Activated CD8-positive, alpha-beta memory T cell treated with anti-CD3 and anti-CD28 coated beads, Interleukin-2, amount 10 ng/mL, durations not matched to agents 7 days and 5 days (primary cell): ENCODE measurements at places on chromosomes 5 and 9. TPM values are rescaled to one million over a fixed set of nuclear protein-coding genes. Genes with fewer than 3 reads are reported as not detected.

Gene PRR16
- total RNA-seq: not detected

Gene PARP8
- total RNA-seq: 128 TPM

- H3K27me3 ChIP-seq: no peaks in the 10 kb centered on the region
- no peak overlapping the region for H3K4me3 ChIP-seq
- H3K4me1 ChIP-seq: no peaks in the 10 kb centered on the region
- H3K36me3 ChIP-seq: no peaks in the 10 kb centered on the region
These were observed 3.1 kb downstream of the QRFP start for GRCh38 chr9:130893341-130894101.

GRCh38 chr9:18429070-18429469 lies 44.9 kb upstream of the ADAMTSL1 start:
- no peaks in the 10 kb centered on the region for H3K4me1 ChIP-seq
- H3K4me3 ChIP-seq: no peak overlapping the region
- DNase-seq: no peak
- no peak overlapping the region for H3K27ac ChIP-seq

GRCh38 chr9:38154501-38155421 lies 85.7 kb upstream of the SHB start:
- H3K4me1 ChIP-seq: no peaks in the 10 kb centered on the region
- no peak for DNase-seq
- H3K27me3 ChIP-seq: peaks cover 8% of the 10 kb centered on the region
- no peak overlapping the region for H3K4me3 ChIP-seq
- no peak overlapping the region for H3K27ac ChIP-seq

Gene PURA
- 15.4 TPM for total RNA-seq

DNA sequence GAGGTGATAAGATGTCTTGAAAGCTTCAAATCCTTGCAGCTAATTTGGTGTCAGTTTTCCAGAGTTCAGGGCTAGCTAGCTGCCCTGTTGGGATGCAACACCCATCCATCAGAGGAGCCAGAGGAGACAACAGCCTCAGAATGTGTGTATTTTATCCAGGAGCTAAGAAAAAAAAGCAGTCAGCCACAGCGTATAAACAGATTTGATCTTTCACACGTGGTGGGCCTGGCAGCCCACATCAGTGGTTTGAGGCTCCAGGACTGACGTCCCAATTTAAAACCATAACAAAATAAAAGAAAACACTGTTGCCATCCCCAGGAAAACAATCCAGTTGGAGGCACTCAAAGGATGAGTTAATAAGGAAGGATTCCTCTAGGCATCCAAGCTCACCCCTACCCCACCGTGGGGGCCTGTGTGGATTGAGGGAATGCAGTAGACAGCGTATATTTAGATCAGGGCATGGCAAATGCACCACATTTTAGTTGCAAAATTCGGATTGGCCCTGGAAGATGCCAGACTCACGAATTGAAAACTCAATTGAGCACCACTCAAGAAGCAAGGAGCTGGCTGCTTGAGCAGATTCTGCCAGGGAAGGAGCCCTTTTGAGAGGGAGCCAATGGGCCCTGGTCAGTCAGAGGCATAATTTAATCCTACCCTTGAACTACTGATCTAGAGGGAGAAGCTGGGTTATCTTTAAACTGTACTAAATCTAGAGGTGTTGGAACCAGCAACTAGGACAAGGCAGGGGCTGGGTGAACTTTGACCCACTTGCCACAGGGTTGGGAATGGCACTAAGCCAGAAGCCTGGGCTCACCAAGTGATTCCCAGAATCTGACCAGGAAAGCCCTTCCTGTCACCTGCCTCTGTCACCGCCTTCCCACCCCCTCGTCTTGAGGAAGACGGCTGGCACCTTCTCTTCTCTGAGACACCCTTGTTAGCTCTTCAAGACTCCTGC lies 17.5 kb downstream of the ADRA1B start:
- no peak overlapping the region for H3K27ac ChIP-seq
- no peak overlapping the region for H3K4me3 ChIP-seq
- H3K36me3 ChIP-seq: no peaks in the 10 kb centered on the region
- peaks cover 10% of the 10 kb centered on the region for H3K4me1 ChIP-seq

Gene C8G
- total RNA-seq: 1.7 TPM

DNA sequence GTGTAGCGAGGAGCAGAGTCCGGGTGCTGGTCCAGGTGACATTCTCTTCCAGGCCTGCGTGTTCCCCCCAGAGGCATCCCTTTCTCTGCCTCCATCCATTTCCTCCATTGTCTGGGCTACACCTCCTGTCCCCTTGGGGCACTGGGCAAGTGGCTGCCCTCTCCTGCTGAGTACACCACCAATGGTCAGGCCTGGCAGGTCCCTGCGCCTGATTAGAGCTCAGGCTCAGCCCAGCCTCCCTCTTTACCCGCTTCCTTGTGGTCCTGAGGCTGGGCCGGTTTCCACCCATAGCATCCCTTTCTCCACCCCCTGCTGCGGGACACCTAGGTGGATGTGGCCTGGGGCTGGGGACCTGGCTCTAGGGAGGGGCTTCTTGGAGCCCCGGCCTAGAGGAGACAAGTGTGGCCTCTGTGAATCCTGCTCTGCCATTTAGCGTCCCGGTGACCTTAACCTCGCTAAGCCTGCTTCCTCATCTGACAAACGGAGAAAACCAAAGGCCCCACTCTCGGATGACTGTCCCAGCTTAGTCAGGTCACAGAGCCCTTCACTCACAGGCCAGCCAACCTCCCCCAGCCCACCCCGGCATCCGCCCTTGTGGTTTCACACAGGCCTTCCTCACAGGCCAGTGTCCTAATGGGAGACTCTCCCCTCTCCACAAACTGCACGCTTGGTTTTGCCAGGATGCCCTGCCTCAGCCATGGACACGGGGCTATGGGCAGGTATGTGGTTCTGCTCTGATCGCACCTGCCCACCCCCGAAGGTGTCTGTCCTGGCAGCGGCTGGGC lies 12.9 kb downstream of the DOLPP1 start:
- H3K4me1 ChIP-seq: no peaks in the 10 kb centered on the region
- no peak overlapping the region for H3K27ac ChIP-seq
- DNase-seq: no peak

DNA sequence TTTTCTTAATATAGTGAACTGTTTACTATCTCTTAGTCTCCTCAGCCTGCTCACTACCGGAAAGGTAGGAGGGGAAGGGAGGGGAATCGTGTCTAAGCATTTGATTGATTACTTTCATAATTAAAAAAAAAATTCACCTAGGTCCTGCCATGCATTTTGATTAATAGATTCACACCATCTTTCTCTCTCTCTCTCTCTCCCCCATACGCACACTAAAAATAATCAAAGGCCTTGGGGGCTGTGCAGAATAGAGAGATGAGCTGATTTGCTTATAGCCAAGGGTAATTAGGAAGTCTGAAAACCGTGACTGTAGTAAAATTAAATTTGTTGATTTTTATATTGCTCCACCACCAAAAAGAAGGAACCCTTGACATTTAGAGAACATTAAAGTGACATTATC lies 49.6 kb downstream of the CD180 start:
- no peak overlapping the region for H3K27ac ChIP-seq
- no peak for DNase-seq
- no peaks in the 10 kb centered on the region for H3K27me3 ChIP-seq
- no peak overlapping the region for H3K4me3 ChIP-seq
- peaks cover 29% of the 10 kb centered on the region for H3K36me3 ChIP-seq
- H3K4me1 ChIP-seq: peaks cover 11% of the 10 kb centered on the region

- H3K27me3 ChIP-seq: no peaks in the 10 kb centered on the region
- H3K27ac ChIP-seq: no peak overlapping the region
- no peaks in the 10 kb centered on the region for H3K36me3 ChIP-seq
These were observed 839 bp downstream of the GABRG2 start for GRCh38 chr5:162068412-162068811.

- DNase-seq: no peak
- H3K27me3 ChIP-seq: no peaks in the 10 kb centered on the region
- H3K4me3 ChIP-seq: no peak overlapping the region
- H3K27ac ChIP-seq: no peak overlapping the region
- peaks cover 5% of the 10 kb centered on the region for H3K4me1 ChIP-seq
These were observed 146.6 kb downstream of the SH3GL2 start for GRCh38 chr9:17725399-17726010.

- no peaks in the 10 kb centered on the region for H3K27me3 ChIP-seq
- DNase-seq: no peak
- no peaks in the 10 kb centered on the region for H3K4me1 ChIP-seq
- H3K4me3 ChIP-seq: no peak overlapping the region
- H3K27ac ChIP-seq: no peak overlapping the region
- H3K36me3 ChIP-seq: no peaks in the 10 kb centered on the region
These were observed 38.9 kb downstream of the ASTN2 start for GRCh38 chr9:117375956-117376355.

DNA sequence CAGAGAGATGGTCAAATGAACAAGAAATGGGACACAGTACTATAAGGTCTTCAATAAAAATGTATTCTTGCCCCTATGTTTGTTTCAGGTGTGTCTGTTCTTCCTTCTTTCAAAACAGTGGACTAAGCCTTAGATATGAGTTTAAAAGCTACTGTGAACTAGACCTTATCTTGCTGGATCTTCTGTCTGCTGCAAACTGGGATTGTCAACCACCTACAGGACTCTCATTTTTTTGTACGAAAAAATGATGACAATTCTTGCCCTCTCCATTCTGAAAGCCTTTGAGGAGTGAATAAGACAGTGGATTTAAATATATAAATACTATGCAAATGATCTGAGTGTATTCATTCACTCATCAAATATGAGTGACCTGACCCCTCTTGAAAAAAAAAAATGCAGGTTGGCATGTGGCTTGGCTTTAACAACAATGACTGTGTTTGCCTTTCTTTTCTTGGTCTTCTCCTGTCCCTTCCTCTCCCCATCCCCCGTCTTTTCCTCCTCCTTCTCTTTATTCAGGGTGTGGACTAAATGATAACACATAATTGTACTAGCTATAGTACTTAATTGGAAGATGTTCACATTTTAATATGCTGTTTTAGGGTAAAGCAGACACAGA lies 235.5 kb upstream of the TRIM32 start:
- no peaks in the 10 kb centered on the region for H3K27me3 ChIP-seq
- H3K36me3 ChIP-seq: no peaks in the 10 kb centered on the region
- no peak overlapping the region for H3K4me3 ChIP-seq
- no peaks in the 10 kb centered on the region for H3K4me1 ChIP-seq
- no peak for DNase-seq
- no peak overlapping the region for H3K27ac ChIP-seq

DNA sequence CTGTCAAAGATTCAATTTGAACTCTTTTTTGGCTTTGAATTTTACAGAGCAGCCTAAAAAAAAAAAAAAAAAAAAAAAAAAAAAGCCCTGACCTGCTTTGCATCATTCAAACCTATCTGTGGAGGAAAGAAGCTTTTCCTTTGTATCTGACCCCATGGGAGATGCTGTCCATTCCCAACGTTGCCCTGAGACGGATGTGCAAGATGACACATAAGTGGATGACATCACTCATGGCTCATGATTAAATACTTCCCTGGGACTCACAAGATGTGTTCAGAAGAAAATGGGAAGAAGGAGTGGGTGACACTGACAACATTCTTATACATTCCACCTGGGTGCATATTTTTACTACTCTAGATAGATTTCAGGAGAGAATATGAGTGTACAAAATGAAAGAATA lies 245.7 kb upstream of the ELAVL2 start:
- H3K27ac ChIP-seq: no peak overlapping the region
- no peaks in the 10 kb centered on the region for H3K27me3 ChIP-seq
- H3K4me1 ChIP-seq: no peaks in the 10 kb centered on the region
- no peak overlapping the region for H3K4me3 ChIP-seq
- H3K36me3 ChIP-seq: no peaks in the 10 kb centered on the region

GRCh38 chr5:149826574-149826973 lies 96.5 kb downstream of the PPARGC1B start:
- no peak for DNase-seq
- H3K27me3 ChIP-seq: no peaks in the 10 kb centered on the region
- peaks cover 6% of the 10 kb centered on the region for H3K4me1 ChIP-seq
- no peaks in the 10 kb centered on the region for H3K36me3 ChIP-seq
- H3K27ac ChIP-seq: no peak overlapping the region
- H3K4me3 ChIP-seq: no peak overlapping the region

DNA sequence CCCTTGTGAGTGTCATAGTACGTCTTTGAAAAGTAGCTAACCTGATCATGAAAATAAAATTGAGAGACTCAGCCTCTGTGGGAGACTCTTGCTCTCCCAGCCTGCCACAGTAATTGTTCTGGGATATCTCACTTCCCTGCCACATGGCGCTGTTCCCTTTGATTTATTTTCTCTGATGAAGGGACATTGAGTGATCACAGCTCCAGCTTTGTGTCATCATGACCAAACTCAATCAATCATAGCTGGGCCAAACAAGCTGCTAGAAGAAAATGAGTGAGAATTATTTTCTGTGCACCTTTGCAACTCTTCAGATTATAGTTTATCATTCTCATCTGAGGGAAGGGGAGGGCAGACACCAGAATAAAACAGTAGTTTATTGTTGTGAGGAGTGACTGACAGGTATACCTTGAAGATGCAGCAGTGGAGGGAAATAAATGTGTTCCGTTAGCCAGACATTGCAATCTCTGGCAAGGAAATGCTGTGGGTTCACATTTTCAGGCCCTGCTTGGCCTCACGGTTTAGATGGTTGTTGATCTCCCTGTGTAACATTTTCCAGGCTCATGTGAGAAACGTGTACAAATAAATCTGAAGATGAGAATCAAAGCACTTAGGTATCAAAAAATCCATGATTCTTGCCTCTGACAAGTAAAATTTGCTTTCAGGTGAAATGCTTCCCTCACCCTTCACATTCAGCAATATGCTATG lies 174.7 kb upstream of the FBXL17 start:
- no peak for DNase-seq
- no peaks in the 10 kb centered on the region for H3K27me3 ChIP-seq
- no peaks in the 10 kb centered on the region for H3K36me3 ChIP-seq
- no peak overlapping the region for H3K27ac ChIP-seq
- H3K4me3 ChIP-seq: no peak overlapping the region
